ENCODE measurements at places on chromosomes 5 and 9. TPM values are rescaled to one million over a fixed set of nuclear protein-coding genes. Genes with fewer than 3 reads are reported as not detected.

DNA sequence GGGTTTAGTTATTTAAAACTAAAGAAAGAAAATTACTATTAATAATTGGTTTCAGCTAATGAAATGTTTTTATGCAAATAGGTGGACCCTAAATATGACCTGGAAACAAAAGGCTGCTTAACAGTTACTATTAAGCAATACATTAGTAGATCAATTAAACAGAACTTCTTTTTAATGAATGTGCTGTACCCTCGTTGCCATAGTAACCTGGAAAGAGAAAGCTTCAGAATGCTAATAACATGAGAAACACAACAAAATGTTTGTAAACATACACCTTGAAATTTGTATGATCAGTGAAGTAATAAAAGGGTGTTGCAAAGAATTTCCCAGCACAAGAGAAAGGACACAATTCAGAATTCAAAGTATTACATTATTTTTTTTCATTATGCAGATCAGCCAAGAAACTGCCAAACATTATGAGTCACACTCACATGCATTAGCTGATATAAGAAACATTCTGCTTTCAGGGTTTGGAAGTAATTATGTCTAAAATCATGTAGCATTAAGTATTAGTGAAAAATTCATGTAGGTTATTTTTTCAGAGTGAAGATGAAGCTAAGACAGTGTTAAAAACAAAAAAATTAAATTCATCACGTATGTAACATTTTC is 348.3 kb downstream of the ISL1 start:
- H3K36me3 ChIP-seq, result no peaks in the 10 kb centered on the region
- no peaks in the 10 kb centered on the region for H3K27me3 ChIP-seq
- H3K4me3 ChIP-seq, result no peak overlapping the region
- no peak for DNase-seq
- H3K4me1 ChIP-seq, result no peaks in the 10 kb centered on the region
- no peak overlapping the region for H3K27ac ChIP-seq

GRCh38 chr9:124041817-124042116 is 30.2 kb downstream of the LHX2 start:
- no peak for DNase-seq
- H3K4me1 ChIP-seq, result peaks cover 4% of the 10 kb centered on the region
- peaks cover 21% of the 10 kb centered on the region for H3K27me3 ChIP-seq
- H3K27ac ChIP-seq, result no peak overlapping the region
- no peak overlapping the region for H3K4me3 ChIP-seq

GRCh38 chr9:136087741-136088480 is 7.2 kb downstream of the NACC2 start:
- no peak overlapping the region for H3K4me3 ChIP-seq
- H3K36me3 ChIP-seq, result peaks cover 5% of the 10 kb centered on the region
- DNase-seq, result peak; percentile 27

GRCh38 chr5:171221916-171222315 is 87.1 kb upstream of the TLX3 start:
- no peak overlapping the region for H3K27ac ChIP-seq
- no peaks in the 10 kb centered on the region for H3K36me3 ChIP-seq
- H3K27me3 ChIP-seq, result no peaks in the 10 kb centered on the region
- H3K4me1 ChIP-seq, result no peaks in the 10 kb centered on the region
- no peak for DNase-seq

SLC36A3 gene
- total RNA-seq, result not detected

IGFBPL1 gene
- total RNA-seq, result not detected

IL7R gene
- total RNA-seq, result 36.8 TPM

HINT2 gene
- 40.3 TPM for total RNA-seq

FOXI1 gene
- not detected for total RNA-seq

FAM153A gene
- 1.5 TPM for total RNA-seq

RMI1 gene
- total RNA-seq, result 9.1 TPM

All from Peyer's patch (tissue), 4 donors.